ENCODE measurements at places on chromosomes 1 and 21. TPM values are rescaled to one million over a fixed set of nuclear protein-coding genes. Genes with fewer than 3 reads are reported as not detected.

DNA sequence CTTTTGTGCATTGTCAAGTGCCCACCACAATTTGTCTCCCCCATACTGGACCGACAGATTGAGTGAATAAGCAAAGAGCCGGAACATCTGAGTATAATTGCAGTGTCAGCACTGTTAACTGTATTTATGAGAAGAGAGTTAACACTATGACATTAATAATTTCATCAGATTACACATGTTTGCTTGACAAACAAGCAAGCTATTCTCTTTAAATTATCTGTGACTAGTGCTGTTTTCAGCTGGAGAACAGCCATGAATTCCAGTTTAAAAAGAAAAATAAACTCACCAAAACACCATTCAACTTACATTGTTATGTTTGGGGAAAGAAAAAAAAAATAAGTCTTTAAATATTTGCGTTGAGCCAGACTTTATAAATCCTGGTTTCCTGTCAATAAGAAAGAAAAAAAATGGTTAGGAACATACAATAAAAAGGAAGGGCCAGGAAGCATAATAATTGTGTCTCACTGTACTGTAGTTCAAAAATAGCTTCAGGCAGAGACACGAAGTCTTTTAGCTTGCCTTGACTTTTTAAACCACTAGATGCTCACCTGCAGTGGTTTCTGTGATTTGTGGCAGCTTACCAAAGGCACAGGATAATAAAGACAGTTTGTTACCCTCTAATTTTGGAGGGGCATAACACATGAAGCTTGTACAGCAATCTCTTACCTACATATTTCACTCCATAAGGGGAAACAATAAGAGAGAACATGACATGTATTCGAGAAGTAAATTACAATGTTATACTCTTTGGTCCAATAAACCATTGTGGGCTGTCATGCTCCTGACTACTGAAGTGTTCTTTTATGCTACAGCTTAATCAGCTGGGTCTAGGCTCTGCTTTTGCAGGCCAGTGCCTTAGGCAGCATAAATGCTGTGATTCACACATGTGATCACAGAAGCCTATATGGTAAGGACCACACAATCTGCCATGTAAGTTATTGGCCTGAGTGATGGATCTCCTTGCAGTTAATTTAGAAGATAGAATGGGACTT lies 302.0 kb upstream of the ADGRL2 start:
- no peak for DNase-seq

GRCh38 chr1:77539519-77540142 lies 142.8 kb downstream of the ZZZ3 start:
- no peak for DNase-seq

- no peak for DNase-seq
Measured at GRCh38 chr1:77950873-77951272, 28.0 kb downstream of the FUBP1 start.

GRCh38 chr21:29376556-29376955 lies 77.8 kb downstream of the BACH1 start:
- peak; percentile 40 for DNase-seq

DNA sequence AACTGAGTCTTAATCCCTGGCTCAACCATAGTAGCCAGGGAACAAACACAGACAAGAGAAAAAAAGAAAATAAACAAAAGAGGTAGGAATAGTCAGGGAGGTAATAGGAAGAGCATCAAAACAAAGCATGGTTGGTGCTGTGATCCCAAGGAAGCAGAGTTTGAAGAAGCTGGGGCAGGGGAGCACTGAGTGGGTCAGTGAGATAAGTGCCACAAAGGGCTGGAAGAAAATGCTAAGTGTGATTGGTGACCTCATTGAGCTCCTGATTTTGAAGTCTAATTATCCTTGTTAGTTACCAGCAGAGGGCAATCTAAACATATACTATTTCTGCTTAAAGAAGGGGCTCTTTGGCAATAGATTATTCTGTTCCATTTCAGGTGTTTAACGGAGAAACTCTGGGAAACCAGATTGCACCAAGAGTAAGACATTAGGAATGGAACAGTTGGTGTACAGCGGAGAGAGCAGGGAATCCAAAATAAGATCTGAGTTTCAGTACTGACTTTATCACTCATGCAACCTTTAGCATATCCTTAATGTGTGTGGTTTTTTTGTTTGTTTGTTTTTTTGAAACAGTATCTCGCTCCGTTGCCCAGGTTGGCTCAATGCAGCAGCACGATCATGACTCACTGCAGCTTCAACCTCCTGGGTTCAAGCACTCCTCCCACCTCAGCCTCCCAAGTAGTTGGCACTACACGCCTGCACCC lies 30.7 kb upstream of the KIAA1614 start:
- DNase-seq, result peak; percentile 34

DNA sequence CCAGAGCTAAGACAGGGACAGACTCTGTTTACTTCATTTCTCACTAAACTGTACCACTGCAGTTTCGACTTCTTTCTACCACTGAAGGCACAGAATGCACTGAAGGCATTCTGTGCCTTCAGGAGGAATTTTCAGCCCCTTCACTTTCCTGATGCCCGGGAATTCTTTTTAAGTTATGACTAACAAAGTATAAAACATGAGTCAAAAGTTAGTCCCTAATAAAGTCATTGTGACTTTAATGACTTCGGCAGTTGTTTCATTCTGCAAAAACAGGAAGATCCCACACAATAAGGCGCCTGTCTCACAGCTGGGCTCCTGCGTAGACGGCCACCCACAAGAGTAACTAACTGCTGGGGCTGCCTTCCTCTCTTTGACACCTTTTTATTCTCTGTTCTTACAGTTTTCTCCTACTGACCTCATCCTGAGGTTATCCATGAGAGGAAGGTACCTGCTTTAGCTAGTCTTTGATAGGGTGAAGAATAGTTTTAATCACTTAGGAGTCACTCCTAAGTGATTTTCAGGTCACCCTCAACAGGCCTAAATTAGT lies 183.9 kb upstream of the SGIP1 start:
- DNase-seq, result no peak

- DNase-seq, result no peak
Measured at GRCh38 chr1:168567568-168567967, 8.8 kb upstream of the XCL1 start.

DNA sequence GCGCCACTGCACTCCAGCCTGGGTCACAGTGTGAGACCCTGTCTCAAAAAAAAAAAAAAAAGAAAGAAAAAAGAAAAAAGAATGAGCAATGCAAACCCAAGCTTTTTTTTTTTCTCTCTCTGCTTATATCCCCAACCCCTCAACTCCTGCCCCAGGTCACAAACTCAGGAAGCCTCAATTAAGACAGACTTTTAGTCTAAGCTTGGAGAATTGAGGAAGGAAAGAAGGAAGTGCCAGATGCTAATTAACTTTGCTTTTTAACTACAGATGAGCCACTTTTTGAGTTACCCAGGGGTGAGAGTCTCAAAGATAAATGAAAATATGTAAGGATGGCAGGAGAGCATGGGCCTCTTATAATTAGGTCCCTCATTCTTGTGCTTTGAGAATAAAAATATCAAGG lies 33.3 kb downstream of the PIK3CD start:
- no peak for DNase-seq

GRCh38 chr21:20662514-20662913 lies 335.7 kb upstream of the NCAM2 start:
- DNase-seq, result no peak

Gene SH2D1B
- not detected for total RNA-seq

Gene ZNF593OS
- total RNA-seq, result 1.6 TPM

Gene DCST1
- total RNA-seq, result 0.05 TPM

Gene RGSL1
- not detected for total RNA-seq

Gene SPATA17
- total RNA-seq, result 1.6 TPM
